Osteocyte (in vitro differentiated cells): ENCODE measurements at places on chromosomes 16 and 17.

DNA sequence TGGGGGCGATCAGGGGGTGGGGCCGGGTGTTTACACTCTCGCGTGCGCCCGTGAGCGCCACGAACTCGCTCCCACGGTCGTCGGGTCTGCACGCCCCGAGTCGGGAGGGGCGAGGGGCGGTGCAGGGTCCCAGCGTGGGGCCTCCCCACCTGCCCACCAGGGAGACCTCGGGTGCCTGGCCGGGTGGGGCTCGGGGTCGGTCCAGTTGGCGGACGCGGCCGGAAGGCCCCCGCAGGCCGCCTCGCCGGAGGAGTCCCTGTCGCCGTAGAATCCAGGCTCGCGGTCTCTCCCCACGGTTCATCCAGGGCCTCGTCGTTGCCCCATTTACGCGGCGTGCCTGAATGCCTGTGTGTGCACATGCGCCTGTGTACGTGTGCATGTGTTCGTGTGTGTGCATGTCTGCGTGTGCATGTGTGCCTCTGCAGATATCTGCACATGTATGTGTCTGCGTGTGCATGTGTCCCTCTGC, 510 bp upstream of the RAB40B start:
- DNase-seq: no peak
- peak overlapping the region; percentile 79 for H3K4me3 ChIP-seq
- H3K4me1 ChIP-seq: peaks cover 14% of the 10 kb centered on the region
- no peaks in the 10 kb centered on the region for H3K27me3 ChIP-seq
- no peak overlapping the region for H3K27ac ChIP-seq

- no peak overlapping the region for H3K27ac ChIP-seq
- DNase-seq: no peak
- H3K36me3 ChIP-seq: no peaks in the 10 kb centered on the region
Observed at GRCh38 chr17:39027455-39028035, 60.3 kb upstream of the FBXO47 start.

- peaks cover 7% of the 10 kb centered on the region for H3K4me1 ChIP-seq
- H3K27ac ChIP-seq: no peak overlapping the region
- no peak for DNase-seq
- H3K27me3 ChIP-seq: no peaks in the 10 kb centered on the region
Observed at GRCh38 chr17:4008082-4008435, 43.8 kb upstream of the ATP2A3 start.

- no peak for DNase-seq
- peaks cover 4% of the 10 kb centered on the region for H3K36me3 ChIP-seq
- H3K27me3 ChIP-seq: peaks cover 9% of the 10 kb centered on the region
- no peak overlapping the region for H3K27ac ChIP-seq
- no peak overlapping the region for H3K4me3 ChIP-seq
Observed at GRCh38 chr17:41610965-41611640, 1.5 kb downstream of the KRT16 start.

DNA sequence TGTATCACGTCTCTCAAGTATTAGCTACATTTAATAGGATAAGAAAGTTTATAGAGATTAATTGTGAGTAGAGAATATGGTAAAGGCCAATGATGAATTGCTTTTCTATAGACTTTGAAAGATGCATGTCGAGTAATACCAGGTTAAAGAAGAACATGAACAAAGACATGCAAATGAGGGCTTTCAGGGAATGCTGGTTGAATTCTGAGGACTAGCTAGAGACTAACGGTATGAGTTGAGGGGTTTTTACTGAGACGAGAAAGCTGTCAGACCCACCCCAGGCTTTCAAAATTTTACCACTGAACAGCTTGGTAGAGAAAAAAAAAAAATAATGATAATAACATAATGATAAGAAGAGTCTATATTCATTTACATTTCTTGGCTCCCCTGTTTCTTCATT, 796.0 kb upstream of the CDH8 start:
- no peaks in the 10 kb centered on the region for H3K4me1 ChIP-seq
- H3K27me3 ChIP-seq: no peaks in the 10 kb centered on the region
- H3K27ac ChIP-seq: no peak overlapping the region
- no peak overlapping the region for H3K4me3 ChIP-seq
- no peaks in the 10 kb centered on the region for H3K36me3 ChIP-seq
- DNase-seq: no peak
